ENCODE measurements at places on chromosomes 16 and 17.

GRCh38 chr16:5028950-5029475, 4.7 kb downstream of the NAGPA start:
- no peak for DNase-seq

GRCh38 chr16:67252609-67253497, 4.1 kb downstream of the SLC9A5 start:
- no peak for DNase-seq

DNA sequence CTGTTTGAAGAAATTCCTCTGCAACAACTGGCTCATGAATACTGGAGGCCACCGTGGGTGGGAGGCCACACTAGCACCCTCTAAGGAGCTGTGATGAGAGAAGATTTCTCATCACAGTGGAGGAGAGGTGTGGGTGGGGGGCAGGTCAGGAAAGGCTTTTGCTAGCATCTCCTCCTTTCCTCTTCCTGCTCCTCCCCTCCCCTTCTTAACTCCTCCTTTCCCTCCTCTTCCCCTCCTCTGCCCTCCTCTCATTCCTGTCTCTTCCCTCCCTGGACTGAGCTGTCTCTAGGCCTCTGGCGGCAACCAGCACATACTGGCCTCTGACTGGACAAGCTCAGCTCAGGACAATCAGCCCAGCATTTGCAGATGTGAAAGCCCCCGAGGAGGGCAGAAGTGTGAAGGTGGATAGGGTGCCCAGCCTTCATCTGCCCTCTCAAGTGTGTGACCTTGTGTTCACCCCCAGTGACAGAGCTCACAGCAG, 19.0 kb upstream of the LHX1 start:
- DNase-seq = no peak

- no peak for DNase-seq
These were observed 313.1 kb downstream of the MAF start for GRCh38 chr16:79287424-79287917.

GRCh38 chr17:1270210-1271029, at the start of gene BHLHA9:
BHLHA9 (plus strand) TSS chr17:1270444; CDS start chr17:1270564, 120 bp downstream.
- DNase-seq = no peak

GRCh38 chr16:5024632-5025031, 9.1 kb downstream of the NAGPA start:
- no peak for DNase-seq

GRCh38 chr17:66829883-66830282, 5.0 kb upstream of the CACNG5 start:
- no peak for DNase-seq

GRCh38 chr16:68707340-68708152, 29.5 kb upstream of the CDH1 start:
- no peak for DNase-seq

GRCh38 chr16:85984947-85985451, 86.0 kb downstream of the IRF8 start:
- DNase-seq = no peak

Measured in stimulated activated CD4-positive, alpha-beta T cell treated with anti-CD3 and anti-CD28 coated beads, Interleukin-1b, Interleukin-23, amount 100 ng/mL, for 1 hour (primary cell).